ENCODE measurements at places on chromosomes 5 and 9.

- no peak for DNase-seq
Measured at GRCh38 chr9:81557452-81558090, 131.8 kb downstream of the TLE1 start.

- DNase-seq, result no peak
Measured at GRCh38 chr5:151255621-151256286, 2.8 kb downstream of the GM2A start.

GRCh38 chr5:76084496-76085242 is 1.5 kb downstream of the SV2C start:
- DNase-seq, result no peak

DNA sequence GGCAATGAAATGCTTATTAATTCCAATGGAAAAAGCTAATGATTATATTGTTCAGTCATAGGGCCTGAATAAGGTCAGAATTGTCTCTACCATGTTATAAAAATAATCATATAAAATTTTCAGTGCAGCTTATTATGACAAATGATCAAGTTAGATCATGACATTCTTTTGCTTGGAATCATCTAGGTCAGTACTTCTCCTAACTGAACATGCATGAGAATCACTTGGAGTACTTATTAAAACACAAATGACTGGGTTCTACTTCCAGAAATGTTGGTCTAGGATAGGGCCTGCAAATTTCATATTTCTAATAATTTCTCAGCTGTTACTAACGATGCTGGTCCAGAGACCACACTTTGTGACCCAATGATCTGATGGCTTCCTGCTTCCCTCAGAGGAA is 806.0 kb upstream of the ZNF608 start:
- DNase-seq, result no peak

GRCh38 chr5:13866792-13867191 is 77.7 kb downstream of the DNAH5 start:
- no peak for DNase-seq

DNA sequence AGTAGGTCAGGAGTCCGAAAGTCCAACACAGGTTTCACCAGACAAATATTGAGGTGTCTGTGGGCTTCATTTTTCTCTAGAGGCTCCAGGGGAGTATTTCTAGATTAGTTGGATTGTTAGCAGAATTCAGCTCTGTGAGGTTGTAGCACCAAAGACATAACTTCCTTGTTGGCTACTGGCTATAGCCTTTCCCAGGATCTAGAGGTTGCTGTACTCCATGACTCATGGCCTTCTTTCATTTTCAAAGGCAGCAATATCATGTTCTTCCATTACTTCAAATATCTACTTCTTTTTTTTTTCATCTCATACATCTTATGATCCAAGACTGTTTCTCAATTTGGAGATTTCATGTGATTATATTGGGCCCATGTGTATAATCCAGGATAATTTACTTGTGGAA is 404.0 kb upstream of the FAM174A start:
- no peak for DNase-seq

GRCh38 chr5:139958432-139959148 is 84.5 kb downstream of the NRG2 start:
- no peak for DNase-seq

- DNase-seq, result peak; percentile 40
Measured at GRCh38 chr9:6014670-6015270, 654 bp downstream of the RANBP6 start.

GRCh38 chr9:7461791-7462190 is 337.8 kb downstream of the DMAC1 start:
- DNase-seq, result no peak

GRCh38 chr9:19992556-19992955 is 203.7 kb upstream of the SLC24A2 start:
- peak; percentile 36 for DNase-seq

- no peak for DNase-seq
Measured at GRCh38 chr5:59346982-59347381, 546.5 kb downstream of the PDE4D start.

DNA sequence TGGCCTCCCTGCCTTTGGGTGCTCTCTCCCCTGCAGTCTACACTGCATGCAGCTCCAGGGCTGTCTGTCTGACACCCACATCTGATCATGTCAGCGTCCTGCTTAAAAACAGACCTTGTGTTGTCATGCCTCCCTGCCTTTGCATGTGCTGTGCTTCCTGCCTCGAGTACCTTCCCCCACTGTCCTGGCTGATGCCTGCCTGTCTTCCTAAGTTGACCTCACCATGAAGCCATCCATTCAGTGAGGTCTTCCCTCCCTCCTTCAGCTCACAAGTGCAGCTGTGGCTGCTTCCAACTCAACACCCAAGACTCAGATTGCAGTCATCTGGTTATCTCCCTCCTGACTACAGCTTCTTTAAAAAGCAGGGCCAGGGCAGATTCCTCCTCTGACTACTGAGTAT is 5.5 kb downstream of the ANGPTL2 start:
- DNase-seq, result no peak

DNA sequence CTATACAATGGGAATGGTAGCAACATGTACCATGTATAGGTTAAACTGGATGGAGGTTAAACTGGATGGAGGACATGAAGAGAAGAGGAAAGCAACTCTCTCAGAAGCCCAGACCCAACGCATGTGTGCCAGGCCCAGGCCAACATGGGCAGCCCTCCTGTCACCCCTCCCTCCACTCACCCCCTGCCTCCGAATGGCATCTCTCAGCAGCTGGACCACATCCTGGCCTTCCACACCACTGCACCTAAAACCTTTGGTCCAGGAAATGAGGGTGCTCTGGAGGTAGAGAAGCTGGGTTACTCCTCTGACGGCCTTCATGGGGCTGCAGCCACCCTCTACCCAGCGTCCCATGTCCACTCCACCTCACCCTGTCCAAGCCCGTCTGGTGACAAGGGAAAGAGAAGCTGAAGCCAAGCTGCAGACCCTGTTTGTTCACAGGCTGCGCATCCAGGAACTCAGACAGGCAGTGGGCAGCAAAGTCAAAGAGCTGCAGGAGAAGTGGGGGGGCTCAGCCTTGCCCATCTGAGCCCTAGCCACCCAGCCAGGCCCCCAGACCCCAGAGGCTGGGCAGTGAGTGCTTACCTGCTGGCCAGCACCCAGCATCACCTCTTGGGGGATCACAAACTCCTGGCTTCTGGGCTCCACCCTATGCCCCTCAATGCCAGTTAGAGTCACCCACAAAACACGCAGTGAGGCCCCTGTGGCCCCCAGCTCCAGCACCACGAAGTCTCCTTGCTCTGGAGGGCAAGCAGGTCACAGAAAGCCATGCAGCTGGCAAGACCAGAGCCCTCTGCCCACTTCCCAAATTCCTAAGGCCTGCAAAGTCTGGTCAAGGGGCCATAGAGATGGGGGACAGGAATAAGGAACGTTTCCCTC is 8.5 kb downstream of the HK3 start:
- DNase-seq, result no peak

DNA sequence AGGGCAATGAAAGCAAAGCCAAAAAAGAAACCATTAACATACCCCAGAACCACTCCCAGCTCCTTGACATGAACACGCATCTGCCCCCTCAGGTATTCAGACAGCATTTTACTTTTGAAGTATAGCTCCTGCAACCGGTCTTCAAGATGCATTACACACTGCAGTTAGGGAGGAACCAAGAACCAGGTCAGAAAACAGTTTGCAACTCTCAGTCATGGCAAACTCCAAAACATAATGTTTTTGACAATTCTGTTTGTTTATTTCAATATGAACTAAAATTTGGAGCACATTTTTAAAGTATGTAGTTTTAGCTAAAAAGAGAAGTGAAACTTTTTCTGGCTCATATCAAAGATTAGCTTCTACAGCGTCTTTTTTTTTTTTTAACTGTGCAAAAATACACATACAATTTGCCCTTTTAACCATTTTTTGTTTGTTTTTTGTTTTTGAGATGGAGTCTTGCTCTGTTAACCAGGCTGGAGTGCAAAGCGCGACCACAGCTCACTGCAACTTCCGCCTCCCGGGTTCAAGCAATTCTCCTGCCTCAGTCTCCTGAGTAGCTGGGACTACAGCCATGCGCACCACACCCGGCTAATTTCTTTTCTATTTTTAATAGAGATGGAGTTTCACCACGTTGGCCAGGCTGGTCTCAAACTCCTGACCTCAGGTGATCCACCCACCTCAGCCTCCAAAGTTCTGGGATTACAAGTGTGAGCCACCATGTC is 12.2 kb upstream of the RAPGEF6 start:
- no peak for DNase-seq

GRCh38 chr5:35819026-35819425 is 37.7 kb upstream of the IL7R start:
- no peak for DNase-seq

DNA sequence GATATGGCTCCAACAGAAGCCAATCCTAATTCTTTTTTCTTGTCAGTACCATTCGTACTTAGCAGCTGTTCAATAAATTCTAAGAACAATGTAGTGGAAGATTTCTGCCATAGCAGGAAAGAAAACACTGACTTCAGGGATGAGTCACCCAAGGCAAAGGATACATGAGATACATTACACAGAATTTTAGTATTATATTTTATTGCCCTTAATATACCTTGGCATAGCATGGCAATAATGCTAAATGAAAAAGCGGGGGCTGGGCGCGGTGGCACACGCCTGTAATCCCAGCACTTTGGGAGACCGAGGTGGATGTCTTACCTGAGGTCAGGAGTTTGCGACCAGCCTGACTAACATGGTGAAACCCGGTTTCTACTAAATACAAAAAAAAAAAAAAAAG is 619.1 kb upstream of the DAB2 start:
- DNase-seq, result no peak

GRCh38 chr9:137682428-137683105 is 63.8 kb downstream of the EHMT1 start:
- DNase-seq, result no peak

- no peak for DNase-seq
Measured at GRCh38 chr5:34574936-34575467, 81.1 kb upstream of the RAI14 start.

- DNase-seq, result no peak
Measured at GRCh38 chr9:19720377-19720776, 68.5 kb downstream of the SLC24A2 start.

DNA sequence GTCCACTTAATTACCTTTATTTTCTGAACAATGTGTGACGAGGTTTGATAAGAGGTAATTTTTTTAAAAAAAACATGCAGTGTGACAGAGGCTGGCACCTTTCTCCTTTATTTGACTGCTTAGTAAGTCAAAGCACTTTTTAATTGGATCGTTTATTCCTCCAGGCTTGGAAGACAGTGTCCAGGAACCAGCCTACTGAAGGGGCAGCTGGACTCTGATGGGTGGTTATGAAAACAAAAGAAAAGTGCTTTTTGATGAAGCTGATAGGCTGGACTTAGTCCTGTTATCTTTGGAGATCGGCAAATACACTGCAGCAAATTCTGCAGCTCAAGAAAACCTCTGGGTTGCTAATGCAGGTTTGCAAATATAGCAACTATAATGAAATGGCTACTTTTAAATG is 141.7 kb downstream of the DCP2 start:
- no peak for DNase-seq

DNA sequence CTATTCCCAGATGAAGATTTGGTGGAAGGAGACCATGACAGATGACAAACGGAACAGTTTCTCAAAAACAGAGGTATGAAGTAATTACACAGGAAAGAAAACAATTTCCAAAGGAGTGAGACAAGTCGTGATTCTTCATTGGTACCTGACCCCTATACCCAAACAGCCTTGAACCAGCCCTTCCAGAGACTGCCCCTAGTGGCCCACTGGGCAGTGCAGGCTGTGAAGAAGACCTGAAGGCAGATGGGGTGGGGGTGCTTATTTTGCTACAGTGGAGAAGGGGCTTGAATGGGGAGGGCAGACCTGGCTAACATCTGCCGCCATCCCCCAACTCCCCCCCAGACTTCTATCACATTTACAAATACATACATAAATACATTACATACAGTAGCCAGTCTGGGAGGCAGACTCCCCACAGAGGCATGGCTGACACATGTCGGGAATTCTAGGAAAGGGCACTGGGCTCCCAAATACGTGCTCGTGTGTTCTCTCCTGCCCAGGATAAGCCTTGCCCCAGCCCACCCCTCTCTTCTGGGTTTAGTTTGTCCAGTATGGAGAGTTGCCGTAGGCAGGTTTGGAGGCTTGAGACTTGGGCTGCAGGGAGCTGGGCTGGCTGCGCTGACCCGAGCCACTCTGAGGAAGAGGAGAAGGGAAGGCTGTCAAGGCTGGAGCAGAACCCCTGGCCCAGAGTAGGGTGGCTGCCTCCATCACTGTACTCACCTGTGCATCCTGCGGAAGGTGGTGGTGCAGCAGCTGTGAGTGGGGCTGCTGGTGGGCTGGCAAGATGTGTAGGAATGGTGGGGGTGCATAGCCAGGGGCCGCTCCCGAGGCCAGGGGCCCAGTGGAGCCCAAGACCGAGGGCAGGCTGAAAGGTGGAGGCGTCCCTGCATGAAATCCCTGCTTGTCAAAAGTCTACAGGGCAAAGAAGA is 105.3 kb downstream of the UBE2R2 start:
- no peak for DNase-seq

DNA sequence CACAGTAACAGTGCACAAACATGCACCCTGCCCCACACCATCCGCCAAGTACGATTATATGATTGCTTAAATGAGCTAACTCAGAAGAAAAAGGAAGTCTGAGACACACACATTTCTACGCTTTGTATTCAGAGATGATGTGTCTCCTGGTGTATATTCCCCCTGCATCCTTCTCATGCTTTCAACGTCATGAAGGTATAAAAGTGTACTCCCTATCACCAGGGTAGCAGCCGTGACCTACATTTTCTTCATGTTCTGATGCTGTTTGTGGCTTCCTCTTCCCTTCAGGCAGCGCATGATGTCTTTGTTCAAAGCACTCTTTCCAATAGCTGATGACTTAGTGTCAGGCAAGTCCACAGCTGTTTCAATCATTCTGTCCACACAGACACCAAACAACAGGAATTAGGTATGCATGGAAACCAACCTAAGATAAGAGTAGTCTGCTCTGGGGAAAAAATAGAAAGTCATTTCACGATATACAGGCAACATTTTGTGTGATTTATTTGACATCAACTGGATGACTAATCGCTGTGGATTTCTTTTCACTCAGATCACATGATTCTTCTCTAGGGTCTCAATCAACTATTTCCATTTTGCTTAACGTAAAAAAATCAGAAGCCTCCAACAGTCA is 269.4 kb upstream of the PTGER4 start:
- DNase-seq, result no peak

- DNase-seq, result no peak
Measured at GRCh38 chr9:6926436-6926835, 168.7 kb downstream of the KDM4C start.

DNA sequence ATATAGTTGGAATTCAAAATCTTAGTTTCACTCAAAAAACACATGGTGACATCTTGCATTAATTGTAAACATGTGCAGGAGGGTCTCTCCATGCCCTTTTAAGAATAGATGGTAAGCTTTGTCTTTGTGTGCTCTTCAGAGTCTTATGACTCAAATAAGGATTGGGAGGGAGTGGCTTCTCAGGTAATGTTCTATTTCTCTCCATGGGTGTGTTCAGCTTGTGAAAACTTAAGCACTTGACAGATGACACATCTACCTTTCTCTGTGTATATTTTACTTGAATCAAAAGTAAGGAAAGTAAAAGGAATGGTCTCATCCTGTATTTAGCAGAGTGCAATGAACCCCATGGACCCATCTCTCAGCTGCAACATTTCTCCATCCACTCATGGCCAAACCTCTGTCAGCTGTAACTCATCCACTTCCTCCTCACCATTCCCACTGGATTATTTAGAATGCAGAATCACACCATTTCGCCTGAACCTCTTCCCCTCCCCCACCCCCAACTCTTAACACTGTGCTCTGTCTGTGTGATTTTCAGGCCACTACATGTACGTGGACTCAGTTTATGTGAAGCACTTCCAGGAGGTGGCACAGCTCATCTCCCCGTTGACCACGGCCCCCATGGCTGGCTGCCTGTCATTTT is 82.1 kb downstream of the MAMDC2 start:
- DNase-seq, result no peak

Measured in AG04449 (cell line).